CD8-positive, alpha-beta T cell (primary cell): ENCODE measurements at places on chromosomes 7 and 10.

- DNase-seq, result peak; percentile 48
Observed at GRCh38 chr10:47260505-47261111, 39.4 kb upstream of the GDF10 start.

GRCh38 chr7:42790196-42790595 is 121.7 kb downstream of the C7orf25 start:
- no peak for DNase-seq

GRCh38 chr10:96830511-96831199 is 1.4 kb upstream of the LCOR start:
- peak; percentile 78 for DNase-seq

GRCh38 chr10:127347202-127347959 is 151.0 kb upstream of the INSYN2A start:
- DNase-seq, result no peak

DNA sequence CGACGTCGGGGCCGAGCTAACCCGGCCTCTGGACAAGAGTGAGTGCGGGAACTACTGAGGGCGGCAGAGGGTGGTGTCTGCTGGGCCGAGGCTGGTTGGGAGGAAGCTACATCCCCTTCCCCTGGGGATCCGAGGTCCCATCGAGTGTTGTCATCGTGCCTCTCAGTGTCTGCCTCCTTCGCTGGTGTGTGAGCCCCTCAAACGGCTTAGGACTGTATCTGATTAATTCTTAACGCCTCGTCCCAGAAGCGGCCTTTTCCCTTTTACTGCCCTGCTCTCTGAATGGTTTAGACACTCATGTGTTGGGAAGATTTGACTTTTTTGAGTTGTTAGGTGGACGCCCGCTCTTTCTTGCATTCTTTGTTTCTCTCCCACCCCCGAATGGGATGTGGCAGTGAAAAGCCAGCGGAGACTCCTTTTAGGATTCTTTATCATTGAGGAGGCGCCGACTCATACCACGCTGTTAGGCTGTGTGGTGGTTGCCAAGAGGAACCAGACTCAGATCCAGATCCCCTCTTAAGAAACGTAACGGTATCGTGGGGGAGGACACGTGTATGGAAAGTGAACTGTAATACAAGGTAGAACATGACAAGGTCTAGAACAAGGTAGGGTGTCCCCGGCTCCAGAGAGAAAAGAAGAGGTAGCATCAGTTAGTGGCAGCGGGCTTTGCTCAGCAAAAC is 631 bp downstream of the SUPV3L1 start:
- DNase-seq, result peak; percentile 33

DNA sequence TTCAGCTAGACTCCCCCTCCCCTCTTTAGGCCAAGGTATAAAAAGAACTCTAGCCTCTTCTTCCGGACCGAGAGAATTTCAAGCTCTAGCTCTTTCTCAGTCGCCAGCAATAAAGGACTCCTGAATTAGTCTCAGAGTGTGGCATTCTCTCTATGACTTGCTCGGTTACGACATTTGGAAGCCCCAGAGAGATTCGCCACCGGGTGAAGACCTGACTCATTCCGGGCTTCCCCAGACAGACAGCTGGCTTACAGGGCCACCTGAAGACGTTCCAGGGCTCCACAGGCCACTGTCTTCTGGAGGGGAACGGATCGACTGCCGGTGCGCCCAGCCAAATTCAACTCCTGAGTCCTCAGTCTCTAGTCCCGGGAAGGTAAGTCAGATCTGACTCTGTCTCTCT is at the start of gene AKR1B15:
Gene AKR1B15, plus strand, starts transcription at position 234 of the 400 bp plus-strand sequence. CDS start 15,510 bp downstream, outside the sequence.
- no peak for DNase-seq

GRCh38 chr10:106436123-106436715 is 728.3 kb downstream of the SORCS1 start:
- no peak for DNase-seq
